Smooth muscle cell of the pulmonary artery (primary cell): ENCODE measurements at places on chromosomes 13 and 19. TPM values are rescaled to one million over a fixed set of nuclear protein-coding genes. Genes with fewer than 3 reads are reported as not detected.

Gene ZNF90
- total RNA-seq, result 1.0 and 1.5 TPM in 2 replicates

Gene ZNF146
- 64.4 and 67.2 TPM in 2 replicates for total RNA-seq

Gene PSPN
- total RNA-seq, result 1.5 and 1.9 TPM in 2 replicates

Gene CC2D1A
- 12.2 and 15.5 TPM in 2 replicates for total RNA-seq

Gene FPR3
- 0.07 and 0.17 TPM in 2 replicates for total RNA-seq
